Cortex of kidney (tissue), 1 donor: ENCODE measurements at places on chromosomes 6 and 20.

GRCh38 chr6:150666071-150666470 lies 66.4 kb downstream of the PLEKHG1 start:
- no peak for DNase-seq

- DNase-seq, result no peak
Measured at GRCh38 chr20:13423472-13424173, 202.5 kb downstream of the ISM1 start.

GRCh38 chr6:17152703-17153102 lies 50.9 kb downstream of the STMND1 start:
- no peak for DNase-seq

DNA sequence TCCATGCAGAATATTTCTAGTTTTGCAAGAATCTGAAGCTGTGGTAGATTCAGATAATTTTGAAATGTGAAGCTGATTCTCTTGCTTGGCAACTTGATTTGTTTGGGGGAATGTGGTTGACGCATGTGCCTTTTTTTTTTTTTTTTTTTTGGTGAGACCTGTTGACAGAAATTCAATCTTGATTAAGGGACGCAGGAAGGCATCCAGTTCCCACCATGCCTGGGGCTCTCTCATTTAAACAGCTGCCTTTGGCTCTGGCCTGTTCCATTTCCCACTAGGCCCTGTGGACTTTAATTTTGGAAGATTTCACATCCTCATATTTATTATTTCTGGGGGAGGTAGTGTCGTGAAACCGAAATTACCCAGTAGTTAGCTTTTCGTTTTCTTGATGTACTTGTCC lies 8.6 kb downstream of the TPX2 start:
- DNase-seq, result no peak

GRCh38 chr6:16533210-16533609 lies 228.1 kb downstream of the ATXN1 start:
- no peak for DNase-seq

DNA sequence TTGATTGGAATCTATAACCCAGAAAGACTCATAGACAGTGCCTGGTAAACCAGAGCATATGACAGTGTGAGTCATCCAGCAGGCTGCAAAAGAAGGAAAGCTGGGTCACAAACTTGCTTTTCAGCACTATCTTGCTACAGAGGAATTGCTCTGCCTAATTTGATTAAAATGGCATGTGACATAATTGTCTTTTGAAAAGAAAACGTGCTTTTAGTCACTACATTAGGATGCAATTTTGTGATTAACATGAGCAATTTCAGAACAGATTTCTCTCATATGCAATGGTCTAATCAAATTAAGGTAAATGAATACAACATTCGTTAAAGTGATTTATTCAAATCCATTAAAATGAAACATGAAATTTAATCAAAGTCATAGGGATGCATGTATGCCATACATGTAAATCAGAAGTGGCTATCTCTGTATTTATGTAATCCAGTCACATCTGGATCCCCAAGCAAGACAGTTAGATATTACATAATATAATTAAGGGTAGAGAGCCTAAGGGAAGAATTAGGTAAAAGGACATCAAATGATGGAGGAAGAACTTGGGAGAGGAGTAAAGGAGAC lies 400.0 kb upstream of the HTR1E start:
- DNase-seq, result no peak

DNA sequence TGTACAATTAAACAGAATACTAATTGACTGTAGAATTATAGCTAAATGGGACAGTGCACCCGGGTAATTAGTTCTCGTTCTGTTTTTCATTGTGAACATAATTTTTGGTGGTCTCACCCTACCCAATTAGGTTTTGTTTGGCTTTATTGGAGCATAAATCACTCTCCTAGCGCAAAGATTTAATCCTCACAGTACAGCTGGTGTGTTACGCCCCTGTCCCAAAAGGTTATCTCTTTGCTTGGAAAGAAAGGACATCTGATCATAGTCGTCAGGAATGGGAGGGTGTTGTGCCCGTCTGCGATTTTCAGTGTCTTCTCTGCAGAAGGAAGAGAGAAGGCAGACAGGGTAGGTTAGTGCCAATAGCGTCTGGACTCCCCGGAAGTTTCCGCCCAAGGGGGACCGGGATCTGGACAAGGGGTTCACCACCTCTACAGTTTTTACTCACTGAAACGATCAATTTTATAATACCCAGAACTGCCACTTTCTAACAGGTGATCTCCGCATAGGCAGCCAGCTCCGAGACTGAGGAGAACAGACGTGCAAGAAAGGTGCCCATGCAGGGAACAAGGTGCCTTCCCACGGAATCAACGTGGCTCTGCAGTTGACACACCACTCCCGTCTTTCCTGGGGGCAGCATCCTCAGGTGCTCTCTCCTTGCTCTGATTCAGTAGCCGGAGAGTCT lies 617.4 kb upstream of the CDH4 start:
- no peak for DNase-seq

GRCh38 chr20:43799150-43799711 lies 72.4 kb upstream of the GTSF1L start:
- no peak for DNase-seq

- no peak for DNase-seq
Measured at GRCh38 chr20:34532320-34532719, 16.1 kb downstream of the DYNLRB1 start.
